ENCODE measurements at places on chromosomes 2 and 18.

DNA sequence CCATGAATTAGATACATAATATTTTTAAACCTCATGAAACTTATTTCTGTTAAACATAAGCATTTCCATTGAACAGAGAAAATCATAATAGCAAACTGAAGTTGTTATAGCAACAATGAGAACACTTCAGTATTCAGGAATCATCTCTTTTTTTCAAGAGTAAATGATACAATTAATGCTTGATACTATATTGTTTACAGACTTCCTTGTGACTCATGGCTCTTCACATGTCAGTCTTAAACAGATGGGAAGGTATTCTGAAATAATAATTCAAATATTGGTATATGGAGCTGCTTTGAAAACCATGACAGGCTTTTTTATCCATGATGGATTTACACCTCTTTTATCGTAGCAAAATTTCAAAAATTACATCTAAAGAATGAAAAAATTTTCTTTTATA lies 226.5 kb upstream of the RBMS1 start:
- DNase-seq = no peak

- DNase-seq = no peak
Measured at GRCh38 chr2:161990036-161990435, 84.0 kb downstream of the DPP4 start.

GRCh38 chr2:164597983-164598382 lies 23.3 kb downstream of the GRB14 start:
- DNase-seq = no peak

DNA sequence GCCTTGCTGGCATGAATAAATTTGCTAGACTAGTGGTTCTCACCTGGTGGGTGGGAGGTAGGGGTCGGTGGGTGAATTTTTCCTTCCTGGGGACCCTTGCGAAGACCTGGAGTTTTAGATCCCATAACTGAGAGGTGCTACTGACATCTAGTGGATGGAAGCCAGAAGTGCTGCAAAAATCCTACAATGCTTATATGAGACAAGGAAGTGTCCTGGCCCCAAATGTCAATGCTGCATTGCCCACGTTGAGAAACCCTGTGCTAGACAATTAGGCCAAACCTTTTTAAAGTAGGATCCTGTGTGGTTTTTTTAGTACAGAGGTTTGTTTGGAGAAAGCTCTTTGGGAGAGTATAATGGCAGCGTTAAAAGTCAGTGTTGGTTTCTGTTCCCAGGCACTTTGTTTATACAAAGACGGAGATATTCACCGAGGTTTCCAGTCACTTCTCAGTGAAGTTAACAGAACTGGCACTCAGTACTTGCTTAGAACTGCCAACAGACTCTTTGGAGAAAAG lies 9.6 kb downstream of the SERPINB8 start:
- DNase-seq = peak; percentile 52

GRCh38 chr2:40725950-40726349 lies 274.1 kb upstream of the SLC8A1 start:
- DNase-seq = no peak

GRCh38 chr2:111912547-111912946 lies 14.1 kb downstream of the MERTK start:
- DNase-seq = no peak

DNA sequence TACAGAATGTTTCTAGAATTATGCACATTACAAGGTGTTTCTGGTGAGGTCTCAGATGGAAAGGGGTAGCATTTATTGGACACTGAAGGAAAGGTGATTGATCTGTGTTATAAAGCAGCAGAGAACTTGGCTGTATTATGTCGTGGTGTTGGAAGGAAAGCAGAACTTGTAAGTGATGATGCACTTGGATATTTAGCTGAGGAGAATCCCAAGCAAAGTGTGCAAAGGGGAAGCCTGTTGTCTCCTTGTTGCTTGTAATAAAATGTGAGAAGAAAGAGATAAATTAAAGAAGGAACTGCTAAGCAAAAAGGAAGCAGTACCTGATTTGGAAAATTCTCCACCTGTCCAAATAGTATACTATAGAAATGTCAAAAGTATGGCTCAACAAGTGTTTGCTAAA lies 12.2 kb upstream of the SCYGR5 start:
- DNase-seq = no peak

- no peak for DNase-seq
Measured at GRCh38 chr2:178908810-178909209, 101.6 kb upstream of the TTN start.

GRCh38 chr2:79219383-79219988 lies 59.9 kb upstream of the REG3A start:
- peak; percentile 42 for DNase-seq

- DNase-seq = no peak
Measured at GRCh38 chr2:85892216-85892944, 3.6 kb upstream of the ST3GAL5 start.

GRCh38 chr2:30769481-30769780 lies 37.8 kb downstream of the CAPN13 start:
- DNase-seq = no peak

DNA sequence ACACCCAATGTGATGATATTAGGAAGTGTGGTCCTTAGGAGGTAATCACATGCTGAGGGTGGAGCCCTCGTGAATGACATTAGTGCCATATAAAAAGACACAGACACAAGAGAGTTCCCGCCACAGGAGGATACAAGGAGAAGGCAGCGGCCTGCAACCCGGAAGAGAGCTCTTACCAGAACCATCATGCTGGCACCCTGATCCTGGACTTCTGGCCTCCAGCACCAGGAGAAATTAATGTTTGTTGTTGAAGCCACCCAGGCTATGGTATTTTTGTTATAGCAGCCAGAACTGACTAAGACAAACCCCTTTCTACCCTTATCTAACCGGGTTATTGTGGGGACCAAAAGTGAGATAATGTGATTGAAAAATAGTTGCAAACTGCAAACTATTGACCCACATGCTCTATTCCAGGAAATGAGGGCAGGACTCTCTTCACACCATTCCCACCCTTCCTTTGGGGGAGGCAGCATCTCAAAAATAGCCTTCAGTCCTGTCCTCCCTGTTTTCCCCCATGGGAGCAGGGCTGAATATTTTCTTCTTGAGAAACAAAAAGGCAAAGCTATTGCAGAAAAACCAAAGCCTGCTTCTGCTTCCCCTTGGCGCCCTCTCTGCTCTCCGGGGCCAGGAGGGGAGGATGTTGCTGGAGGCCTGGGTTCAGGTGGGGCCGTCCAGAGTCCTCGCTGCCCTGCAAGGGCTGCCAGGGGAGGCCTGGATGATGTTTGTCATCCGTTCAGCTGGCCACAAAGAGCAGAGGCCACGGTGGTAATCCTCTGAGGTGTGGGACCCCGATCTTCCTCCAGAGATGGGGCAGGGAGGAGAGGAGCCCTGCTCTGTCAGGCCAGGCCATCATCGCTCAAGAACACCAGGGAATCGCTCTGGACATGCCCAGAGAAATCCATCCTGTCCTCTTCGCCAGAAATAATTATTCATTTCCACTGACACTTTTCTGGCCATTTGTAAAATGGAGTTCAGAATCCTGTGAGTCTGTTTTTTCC lies 73.8 kb upstream of the HAAO start:
- DNase-seq = no peak

GRCh38 chr2:120779781-120780283 lies 44.2 kb downstream of the GLI2 start:
- DNase-seq = no peak

DNA sequence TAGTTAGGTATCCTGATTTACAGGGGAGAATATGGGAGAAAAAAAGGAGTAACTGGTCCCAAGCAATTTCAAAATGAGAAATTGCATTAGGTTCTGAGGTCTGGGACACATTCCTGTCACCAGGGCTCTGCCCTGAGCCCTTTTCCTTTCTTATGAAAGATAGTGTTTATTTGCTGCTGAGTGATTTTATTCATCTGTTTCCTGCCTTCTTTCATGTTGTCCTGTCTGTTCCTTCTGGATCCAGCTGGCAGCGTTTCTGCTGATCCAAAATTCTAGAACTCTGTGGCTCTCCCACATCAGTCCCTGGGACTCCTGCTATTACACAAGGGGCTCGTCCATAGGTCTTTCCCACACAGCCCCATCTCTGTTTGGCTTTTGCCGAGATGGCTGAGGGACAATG lies 519.1 kb upstream of the SALL3 start:
- no peak for DNase-seq

GRCh38 chr2:3044587-3045317 lies 332.9 kb downstream of the EIPR1 start:
- no peak for DNase-seq

DNA sequence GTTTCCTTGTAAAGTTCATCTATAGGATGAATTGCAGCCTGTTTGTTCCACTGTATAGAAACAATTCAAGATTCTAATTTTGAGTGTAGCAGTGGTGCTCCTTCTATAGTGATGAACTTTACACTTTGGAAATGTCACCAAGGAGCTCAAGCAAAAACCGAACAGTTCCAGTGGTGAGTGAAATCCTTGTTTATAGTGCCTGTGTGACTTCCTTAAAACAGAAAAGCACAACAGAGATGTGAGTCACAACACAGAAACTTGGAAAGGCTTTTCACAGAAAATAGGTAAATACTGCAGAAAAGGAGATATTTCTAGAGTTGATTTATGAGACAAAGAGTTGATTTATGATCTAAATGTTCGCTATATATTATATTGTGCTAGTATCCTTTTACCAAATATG lies 482.0 kb downstream of the PTPRM start:
- no peak for DNase-seq

DNA sequence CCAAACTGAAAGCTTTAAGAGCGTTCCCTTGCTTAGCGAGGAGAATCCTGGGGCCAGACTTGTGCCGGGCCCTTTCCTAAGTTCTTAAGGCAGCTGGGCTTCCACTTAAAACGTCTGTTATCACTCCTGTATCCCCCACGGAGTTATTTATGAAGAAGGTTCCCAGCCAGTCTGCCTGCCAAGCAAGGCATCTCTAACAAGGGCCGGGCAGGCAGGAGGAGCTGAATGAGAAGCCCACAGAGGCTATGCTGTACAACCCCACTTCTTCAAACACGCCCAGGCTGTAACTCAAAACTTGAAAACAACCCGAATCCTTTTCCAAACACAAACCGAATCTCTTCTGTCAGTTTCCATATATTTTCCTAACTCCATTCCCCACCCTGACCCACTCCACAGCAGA lies 39.0 kb upstream of the ZFP36L2 start:
- no peak for DNase-seq

Data from GM13976 (cell line).